Dermis microvascular lymphatic vessel endothelial cell (primary cell): ENCODE measurements at places on chromosomes 1 and 21. TPM values are rescaled to one million over a fixed set of nuclear protein-coding genes. Genes with fewer than 3 reads are reported as not detected.

GRCh38 chr1:168506204-168506819 is 37.5 kb downstream of the XCL2 start:
- no peak for DNase-seq

DNA sequence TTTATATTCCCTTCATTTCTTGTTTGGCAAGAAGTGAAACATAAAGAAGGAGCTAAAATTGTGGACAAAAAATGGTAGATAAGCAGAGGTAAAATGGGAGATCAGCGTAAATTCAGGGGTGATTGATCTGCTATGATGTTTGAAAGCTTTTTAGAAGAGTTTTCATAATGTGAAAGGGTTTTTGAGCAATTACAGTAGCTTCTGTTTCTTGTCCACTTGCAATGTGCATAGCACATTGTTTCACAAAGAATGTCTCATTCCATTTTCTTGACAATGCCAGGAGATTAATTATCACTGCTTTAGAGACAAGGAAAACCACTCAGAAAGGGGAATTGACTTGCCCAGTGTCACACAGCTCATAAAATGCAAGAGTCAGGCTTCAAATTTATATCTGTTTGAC is 65.9 kb upstream of the PLPPR4 start:
- no peak for DNase-seq

BRDT gene
- total RNA-seq: not detected in 2 replicates

LIPI gene
- total RNA-seq: not detected in 2 replicates

GAS5 gene
- total RNA-seq: 261 and 307 TPM in 2 replicates

- no peak for DNase-seq
Observed at GRCh38 chr1:50438945-50439344, 15.7 kb upstream of the DMRTA2 start.

NBPF20 gene
- total RNA-seq: 1.8 and 2.0 TPM in 2 replicates

DNA sequence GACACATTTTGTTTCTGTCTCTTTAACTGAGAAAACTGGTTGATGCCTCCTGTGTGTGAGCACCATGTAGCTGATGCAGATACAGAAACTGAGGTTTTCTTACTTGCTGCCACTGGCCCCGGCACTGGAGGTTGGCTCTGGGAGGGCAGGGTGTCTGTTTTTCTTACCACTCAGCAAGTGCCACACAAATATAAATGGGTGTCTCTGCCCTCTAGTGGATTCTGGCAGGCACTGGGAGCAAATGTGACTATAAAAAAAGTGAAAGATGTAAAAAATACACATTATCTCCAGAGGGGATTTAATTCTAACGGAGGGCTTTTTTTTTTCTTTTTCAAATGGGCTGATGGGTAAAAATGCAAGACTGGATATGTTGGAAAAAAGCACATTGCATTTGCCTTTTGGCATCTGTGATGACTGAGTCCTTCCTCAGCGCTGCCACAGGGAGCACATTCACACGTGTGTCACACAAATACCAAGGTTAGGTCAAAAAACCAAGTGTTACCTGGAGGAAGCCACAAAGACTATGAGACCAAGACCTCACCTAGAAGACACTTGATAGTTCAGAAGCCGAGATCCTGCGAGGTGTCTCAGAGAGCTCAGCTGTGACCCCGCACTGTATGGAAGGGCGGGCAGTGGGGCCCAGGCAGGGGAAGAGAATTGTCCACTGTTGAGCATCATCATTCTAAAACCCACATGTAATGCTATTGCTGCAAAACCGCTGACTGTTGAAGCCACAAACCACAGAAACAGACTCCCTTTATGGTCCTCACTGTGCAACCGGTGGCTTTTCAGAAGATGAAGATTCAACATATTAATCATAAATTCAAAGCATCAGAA is 18.9 kb downstream of the PGBD2 start:
- DNase-seq: peak; percentile 64

DNA sequence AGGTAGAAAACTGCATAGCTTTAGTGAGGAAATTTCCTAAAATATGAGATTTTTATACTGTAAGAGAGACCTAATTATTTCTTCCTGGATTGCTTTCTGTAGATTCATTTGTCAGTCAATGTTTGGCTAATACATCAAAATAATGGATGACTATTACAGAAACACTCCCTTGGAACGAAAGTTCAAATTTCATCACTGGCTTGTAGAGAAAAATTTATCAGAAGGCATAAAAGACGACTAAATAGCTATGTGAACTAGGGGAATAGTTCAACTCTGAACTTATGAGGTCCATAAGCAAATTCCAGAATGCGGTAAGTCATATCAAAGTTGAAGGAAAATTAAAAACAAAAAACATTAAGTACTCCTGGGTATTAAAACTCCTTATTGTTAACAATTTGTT is 36.0 kb downstream of the WNT2B start:
- DNase-seq: peak; percentile 9

DNA sequence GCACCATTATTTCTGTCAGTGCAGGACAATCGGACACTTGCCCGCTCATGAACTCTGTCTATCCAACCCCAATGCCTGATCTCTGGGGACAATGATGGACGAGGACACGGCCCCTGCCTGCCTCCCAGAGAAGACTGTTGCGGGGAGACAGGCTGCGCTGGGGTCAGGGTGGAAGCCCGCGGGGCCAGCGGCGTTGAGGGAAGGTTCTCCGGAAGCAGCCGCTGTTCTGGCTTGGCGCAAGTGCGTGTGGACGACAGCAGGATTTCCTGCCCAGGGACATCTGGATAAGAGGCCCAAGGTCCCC is 18.8 kb downstream of the RHBG start:
- no peak for DNase-seq

DNA sequence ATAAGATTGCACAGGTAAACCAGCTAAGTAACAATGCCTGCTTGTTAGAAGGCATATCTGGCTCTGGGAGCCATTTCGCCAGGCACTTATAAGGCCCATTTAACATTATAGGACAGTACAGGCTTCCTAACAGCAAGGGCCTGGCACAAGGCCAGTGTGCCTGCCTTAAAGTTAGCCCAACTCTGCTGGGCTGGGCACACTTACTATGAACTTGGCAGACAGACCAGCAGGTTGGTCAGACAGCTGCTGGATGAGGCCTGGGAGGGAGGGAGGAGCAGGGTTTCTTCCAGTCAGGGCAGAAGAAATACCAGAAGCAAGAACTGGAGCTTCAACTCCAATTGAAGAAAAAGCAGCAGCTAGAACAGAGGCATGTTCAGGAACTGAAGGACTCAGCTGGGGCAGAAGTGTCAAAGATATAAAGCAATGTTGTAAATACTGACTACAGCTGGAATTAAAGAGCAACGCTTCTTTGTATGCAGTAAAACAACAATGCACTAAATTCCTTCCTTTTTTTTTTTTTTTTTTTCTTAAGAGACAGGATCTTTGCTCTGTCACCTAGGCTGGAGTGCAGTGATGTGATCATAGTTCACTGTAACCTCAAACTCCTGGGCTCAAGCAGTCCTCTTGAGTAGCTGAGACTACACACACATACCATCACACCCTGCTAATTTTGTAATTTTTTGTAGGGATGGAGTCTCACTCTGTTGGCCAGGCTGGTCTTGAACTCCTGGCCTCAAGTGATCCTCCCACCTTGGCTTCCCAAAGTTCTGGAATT is 4.9 kb downstream of the CACHD1 start:
- peak; percentile 21 for DNase-seq

GRCh38 chr21:38389896-38390295 is 108.4 kb downstream of the ERG start:
- no peak for DNase-seq

DNA sequence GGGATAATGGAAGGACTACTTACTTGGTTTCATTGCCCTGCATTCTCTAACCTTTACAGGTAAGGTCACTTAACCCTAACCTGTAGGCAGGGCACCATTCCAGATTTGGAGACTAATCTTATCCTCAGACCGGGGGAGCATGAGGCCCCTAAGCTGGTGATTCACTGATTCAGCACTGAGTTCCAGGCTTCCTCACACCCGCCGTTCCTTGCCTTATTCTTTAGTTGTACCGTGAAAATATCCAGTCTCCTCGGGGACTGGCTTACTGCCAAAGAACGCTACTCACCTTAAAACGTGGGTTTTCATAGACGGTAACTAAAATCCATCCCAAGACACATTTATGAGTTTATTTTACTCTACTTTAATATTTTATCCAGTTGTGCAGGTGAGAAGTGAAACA is 44.3 kb upstream of the COL24A1 start:
- no peak for DNase-seq

HLX gene
- total RNA-seq: 3.4 and 6.4 TPM in 2 replicates

GRCh38 chr1:26296340-26297056 is 9.9 kb downstream of the UBXN11 start:
- DNase-seq: no peak

DNA sequence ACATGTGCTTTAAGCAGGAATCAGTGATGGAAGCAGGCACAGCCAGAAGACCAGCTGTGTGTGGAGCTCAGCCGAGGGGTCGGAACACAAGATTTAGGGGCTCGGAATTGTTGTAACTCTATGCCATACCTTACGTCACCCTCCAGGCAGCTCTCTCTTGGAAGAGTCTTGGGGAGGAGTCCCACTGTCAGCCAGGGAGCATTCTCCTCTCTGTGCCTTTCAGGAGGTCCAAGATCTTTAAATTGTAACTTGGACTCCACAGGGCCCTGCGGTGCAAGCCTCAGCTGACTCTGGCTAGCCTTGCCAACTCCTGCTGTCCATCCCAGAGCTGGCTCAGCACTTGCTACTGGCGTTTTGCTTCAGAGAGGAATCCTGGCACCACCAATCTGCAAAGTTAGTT is 26.4 kb upstream of the ROR1 start:
- DNase-seq: no peak

SLC44A3 gene
- total RNA-seq: 1.3 and 4.7 TPM in 2 replicates

SH2D5 gene
- 0.25 and 0.26 TPM in 2 replicates for total RNA-seq

ADORA1 gene
- total RNA-seq: not detected in 2 replicates

MNDA gene
- not detected in 2 replicates for total RNA-seq

GRCh38 chr1:222886878-222887351 is 72.1 kb downstream of the DISP1 start:
- no peak for DNase-seq

DNA sequence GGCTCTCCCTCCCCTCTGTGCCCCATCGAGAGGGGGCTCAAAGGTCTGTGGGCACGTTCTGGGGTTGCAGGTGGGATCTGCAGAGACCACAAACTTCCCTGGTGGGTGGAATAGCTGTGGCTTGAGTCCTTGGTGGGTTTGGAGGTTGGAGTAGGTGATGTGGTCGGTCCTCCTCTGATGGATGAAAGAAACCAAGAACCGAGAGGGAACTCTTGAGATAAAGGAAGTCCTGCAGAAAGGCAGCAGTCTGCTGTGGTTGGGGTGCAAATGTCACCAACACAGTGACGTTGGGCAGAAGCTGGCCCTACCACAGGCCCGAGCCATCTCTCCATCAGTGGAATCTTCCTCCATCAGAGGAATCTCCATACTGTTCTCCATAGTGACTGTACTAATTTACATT is 171.8 kb downstream of the FCRL5 start:
- DNase-seq: no peak

DNA sequence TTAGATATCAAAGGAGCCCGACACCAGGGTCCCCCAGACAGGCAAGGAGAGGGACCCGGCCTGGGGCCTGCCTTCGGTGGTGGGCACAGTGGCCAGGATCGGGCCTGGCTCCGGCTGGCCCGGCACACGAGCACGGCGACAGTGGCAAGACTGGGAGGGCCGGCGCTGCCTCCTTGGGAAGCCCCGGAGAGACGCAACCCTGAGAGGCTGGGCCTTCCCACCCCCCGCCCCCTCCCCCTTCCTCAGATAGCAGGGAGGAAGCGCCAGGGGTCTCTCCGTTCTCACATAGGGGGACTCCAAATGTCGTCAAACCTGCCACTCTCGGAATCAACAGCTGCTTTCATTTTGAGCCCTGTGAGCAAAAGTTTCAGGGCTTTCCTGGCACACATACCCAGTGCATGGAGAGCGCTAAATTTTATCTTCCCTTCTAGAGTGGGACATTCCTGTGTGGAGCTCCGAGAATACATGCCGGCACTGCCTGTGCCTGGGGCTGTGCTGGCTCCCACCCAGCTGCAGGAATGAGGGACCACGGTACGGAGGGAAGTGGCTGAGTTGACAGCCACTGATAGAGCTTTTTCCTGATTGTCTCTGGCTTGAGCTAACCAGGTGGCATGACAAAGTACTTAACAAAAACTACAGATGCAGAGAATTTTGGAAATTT is 62.4 kb downstream of the CD247 start:
- no peak for DNase-seq

PEX10 gene
- total RNA-seq: 24.9 and 37.3 TPM in 2 replicates

GRCh38 chr1:1358433-1359271 is at the start of gene MXRA8:
MXRA8 (minus strand) TSS chr1:1358555; CDS start chr1:1358504, 51 bp downstream.
- DNase-seq: no peak

HCN3 gene
- 0.38 and 0.51 TPM in 2 replicates for total RNA-seq

DNA sequence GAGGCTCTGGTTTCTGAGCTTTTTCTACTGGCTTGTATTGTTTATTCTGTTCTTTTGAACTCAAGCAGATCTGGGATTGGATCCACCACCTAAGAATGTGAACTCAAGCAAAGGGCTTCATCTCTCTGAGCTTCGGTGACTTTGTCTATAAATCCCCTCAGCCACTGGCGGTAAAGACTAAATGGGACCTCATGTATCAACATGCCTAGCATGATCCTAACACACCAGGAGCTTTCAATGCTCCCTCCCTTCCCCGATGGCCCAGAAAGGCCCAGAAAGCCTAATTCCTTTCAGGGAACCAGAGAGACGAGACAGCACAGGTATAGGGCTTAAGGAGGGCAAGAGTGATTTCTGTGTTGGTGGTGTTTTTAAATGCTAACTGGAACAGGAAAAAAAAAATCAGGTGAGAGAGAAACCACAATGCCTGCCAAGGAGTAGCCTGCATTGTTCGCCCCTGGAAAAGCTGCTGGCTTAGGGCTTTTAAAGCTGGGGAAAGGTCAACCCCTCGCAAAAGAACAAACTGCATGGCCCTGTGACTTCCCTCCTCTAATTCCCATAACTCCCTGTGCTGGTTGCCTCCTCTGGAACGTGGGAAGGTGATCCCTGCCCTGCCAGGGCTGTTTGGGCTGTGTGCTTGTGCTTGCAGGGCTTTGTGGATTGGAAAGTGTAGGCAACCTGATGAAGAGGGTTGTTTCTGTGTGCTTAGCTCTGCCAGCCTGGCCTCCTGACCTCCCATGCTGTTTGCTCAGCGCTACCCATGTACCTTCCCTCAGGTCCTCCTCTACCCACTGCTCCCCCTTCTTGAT is 147.0 kb downstream of the PLPP3 start:
- DNase-seq: no peak

GPR37L1 gene
- not detected in 2 replicates for total RNA-seq

LORICRIN gene
- total RNA-seq: not detected in 2 replicates

LCE1B gene
- total RNA-seq: not detected in 2 replicates

ANGPTL1 gene
- total RNA-seq: not detected in 2 replicates

DNA sequence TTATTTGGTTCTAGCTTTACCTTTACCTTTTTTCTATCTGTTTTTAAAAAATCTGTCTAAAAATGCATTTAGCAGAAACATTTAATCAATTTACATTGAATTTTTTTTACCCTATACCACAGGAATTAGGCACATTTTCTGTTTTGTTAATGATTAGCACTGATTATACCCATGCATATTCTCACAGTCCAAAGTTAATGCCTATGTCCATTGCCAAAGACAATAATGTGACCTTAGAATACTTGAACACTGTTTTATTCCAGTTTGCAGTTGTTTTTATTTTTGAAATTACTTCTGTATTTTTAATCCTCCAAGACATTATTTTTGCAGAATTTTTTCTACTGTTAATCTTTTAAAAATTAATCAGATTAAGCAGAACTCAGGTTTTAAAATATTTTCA is 11.0 kb upstream of the AMY2B start:
- DNase-seq: no peak
